NCI-H510A treated with DMSO at 0.1 percent for 48 hours (cell line): ENCODE measurements at places on chromosomes 16 and 17.

GRCh38 chr16:25625620-25626019 is 66.1 kb upstream of the HS3ST4 start:
- DNase-seq = peak; percentile 70

DNA sequence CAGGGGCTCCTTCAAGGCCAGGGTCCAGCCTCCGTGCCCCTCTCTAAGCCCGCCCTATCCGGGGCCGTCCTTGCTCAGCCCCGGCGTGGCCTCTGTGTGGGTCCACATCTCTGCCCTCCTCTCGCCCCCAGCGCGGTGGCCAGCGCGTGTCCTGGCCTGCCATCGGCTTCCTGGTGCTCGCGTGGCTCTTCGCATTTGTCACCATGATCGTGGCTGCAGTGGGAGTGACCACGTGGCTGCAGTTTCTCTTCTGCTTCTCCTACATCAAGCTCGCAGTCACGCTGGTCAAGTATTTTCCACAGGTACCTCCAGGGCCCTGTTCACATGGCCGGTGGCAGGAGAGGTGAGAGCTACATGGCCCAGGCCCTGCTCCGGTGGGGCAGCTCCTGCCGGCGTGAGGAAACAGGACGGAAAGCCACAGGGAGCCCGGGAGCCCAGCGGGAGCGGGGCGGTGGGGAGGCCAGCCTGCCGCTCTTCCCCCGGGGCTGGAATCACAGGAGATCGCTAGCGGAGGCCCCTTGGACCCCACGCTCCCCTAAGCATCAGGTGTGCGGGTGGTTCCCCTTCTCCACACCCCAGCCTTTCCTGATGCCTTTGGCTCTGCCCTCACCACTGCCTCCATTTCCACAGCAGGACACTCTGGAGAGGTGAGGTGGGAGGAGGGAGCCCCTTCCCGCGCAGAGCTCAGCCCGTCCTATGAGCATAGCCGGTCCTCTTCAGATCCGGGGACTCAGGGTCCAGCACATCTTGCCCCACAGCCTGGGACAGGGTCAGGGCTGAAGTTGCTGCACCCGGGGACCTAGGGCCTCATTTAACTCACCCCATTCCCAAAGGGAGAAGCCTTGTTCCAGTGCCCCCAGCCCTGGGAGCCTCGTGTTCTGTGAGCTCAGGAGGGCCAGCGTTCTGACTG is 10.2 kb downstream of the TAX1BP3 start:
- DNase-seq = no peak

GRCh38 chr17:49580981-49581647 is 5.4 kb downstream of the NXPH3 start:
- DNase-seq = no peak

DNA sequence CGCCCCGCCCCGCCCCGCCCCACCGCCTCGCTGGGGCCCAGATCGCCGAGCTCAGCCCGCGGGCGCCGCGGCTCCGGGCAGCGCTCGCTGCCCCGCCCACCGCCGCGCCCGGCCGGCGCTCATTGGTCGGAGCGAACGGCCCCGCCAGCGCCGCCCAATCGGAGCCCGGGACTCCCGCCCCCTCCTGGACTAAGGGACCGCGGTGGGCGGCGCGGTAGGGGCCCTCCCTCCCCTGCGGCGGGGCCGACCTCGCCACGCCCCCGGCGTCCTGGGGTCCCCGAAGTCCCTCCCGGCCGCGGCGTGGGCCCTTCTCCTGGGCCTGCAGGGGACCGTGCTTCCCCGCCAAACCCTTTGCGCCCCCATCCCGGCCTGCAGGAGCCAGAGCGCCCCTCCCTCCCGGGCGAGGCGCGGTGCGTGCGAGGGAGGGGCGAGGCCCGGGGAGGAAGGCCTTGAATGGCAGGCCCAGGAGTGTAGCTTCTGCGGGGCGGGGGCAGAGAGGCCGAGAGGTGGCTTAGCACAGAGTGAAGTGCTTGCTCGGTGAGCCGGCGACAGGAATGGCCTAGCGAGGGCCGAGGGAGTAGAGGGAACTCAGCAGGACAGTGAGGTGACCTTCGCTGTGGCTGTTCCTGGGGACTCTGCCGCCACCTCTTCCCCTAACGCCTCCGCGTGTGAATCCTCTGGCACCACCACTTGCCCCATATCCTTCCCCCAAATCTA is at the start of gene CAMKK1:
Gene CAMKK1 (minus strand): TSS at position 51 of the 717 bp plus-strand sequence. CDS start 7,366 bp downstream, outside the sequence.
- peak; percentile 97 for DNase-seq

DNA sequence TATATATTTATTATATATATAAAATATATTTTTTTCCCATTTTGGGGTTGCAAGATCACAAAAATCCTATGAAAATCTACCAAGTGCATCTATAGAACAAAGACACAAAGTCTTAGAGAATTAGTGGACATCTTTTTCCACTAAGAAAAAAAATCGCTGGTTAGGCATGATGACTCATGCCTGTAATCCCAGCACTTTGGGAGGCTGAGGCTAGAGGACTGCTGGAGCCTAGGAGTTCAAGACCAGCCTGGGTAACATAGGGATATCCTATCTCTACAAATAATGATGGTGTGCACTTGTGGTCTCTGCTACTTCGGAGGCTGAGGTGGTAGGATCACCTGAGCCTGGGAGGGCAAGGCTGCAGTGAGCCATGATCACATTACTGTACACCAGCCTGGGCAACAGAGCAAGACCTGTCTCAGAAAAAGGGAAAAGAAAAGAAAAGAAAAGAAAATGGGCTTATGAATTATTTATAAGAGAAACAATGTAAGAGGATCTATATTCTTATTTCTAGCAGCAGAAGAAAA is 185.1 kb upstream of the PSMD7 start:
- no peak for DNase-seq

GRCh38 chr17:5820721-5821456 is 236.6 kb upstream of the NLRP1 start:
- no peak for DNase-seq

GRCh38 chr16:67882374-67883145 is 2.1 kb upstream of the NRN1L start:
- DNase-seq = no peak

- no peak for DNase-seq
Observed at GRCh38 chr17:77679589-77679988, 278.9 kb upstream of the TNRC6C start.

DNA sequence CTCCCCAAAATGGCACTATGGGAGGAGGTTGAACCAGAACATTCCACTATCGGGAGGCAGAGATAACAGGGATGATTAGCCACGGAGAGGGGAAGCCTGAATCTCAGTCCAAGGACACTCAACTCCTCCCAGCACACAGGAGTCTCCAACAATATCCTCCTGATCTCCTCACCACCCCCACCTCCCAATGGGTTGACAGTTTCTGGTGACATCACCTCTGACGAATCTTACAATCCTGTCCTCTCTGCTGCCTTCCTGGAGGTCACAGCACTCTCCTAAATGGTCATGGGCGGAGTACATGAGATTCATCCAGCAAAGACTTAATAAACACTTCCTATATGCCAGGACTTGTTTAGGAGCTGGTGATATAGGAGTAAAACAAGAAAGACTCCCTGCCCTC is 80.9 kb downstream of the SLC6A2 start:
- no peak for DNase-seq

- DNase-seq = no peak
Observed at GRCh38 chr16:74477226-74477625, 55.9 kb upstream of the CLEC18B start.

GRCh38 chr17:65143889-65144604 is 6.9 kb downstream of the RGS9 start:
- no peak for DNase-seq

DNA sequence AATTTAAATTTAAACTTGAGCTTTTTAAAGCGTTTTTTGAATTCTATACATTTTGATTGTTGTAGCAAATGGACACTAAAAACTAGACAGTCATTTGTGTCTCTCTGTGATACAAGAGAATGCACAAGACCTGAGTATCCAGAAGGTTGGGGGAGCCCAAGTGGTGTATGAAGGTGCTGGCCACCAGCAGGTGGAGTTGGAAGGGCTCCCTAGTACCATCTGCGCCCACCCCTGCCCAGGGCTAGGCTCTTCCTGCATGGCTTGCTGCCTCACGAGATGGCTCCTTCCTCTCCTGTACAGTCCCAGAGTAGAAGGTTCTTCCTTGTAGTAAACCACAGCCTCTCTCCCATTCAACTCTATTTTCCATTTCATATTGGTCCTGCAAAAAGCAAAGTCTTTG is 17.0 kb downstream of the GID4 start:
- DNase-seq = no peak

DNA sequence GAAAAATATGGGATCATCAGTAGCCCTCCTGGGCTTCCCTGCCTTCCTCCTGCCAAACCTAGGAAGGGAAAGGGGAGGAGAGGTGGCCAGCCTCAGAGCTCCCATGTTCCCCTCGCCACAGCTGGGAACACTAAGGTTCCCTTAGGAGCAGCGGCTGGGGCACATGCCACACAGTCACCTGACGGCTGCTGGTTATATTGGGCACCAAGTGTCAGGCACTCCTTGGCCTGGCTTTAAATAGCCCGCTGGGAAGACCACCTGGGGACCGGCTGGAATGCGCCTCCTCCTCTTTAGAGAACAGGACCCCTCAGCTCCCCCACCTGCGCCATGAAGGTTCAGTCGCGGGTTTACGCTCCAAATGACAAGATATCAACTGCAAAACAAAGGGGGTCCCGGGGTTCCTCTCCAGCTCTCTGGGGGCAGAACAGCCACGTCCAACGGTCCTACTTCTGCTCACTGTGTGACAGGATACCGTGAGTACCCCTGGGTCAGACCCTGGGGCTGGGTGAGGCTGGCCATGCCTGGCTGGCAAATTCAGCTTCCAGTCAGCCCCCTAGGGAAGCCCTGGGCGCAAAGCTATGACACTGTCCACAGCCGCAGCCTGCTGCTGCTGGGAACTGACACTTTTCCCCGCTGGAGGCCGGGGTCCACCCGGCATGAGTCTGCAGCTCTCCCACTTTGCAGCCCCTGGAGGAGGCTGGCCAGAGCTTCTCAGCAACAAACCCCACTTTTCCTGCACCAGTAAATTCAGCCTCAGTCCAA is 3.3 kb downstream of the SMIM5 start:
- DNase-seq = no peak

GRCh38 chr17:79854080-79855060 is 15.1 kb upstream of the CBX4 start:
- no peak for DNase-seq

DNA sequence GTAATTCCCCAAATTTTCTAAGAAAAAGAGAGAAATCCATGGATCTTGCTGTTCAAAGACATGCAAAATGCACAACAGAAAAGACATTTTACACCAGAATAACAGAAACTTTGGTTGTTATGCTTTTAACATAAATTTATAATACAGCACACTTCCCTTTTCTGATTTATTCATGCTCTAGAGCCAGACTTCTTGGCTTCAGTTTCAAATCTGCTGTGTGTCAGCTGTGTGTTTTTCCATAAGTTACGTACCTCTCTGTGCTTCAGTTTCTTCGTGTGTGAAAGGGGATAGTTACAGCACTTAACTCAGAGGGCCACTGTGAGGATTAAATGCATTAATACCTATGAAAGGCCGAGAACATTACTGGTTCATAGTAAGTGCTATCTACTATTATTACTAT is 6.8 kb upstream of the CCL3L1 start:
- no peak for DNase-seq

GRCh38 chr17:66679631-66680517 is 155.0 kb upstream of the CACNG5 start:
- DNase-seq = no peak

DNA sequence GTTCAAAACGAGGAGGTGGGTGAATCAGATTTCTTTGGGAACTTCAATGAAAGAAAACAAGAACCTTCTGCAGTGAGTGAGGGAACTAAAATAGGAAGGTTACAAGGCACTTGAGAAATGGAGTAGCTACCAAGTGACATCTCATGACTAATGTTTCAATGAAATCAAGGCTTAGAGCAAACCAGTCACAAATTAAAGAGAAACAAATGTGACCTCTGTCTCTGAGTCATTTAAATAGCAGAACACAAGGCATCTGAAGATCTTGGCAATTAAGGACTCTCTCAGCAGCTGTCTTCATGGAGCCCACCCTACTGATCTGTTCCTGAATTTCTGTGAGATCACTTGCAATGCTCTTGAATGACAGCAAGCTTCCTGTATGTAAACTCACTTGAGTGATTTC is 109.5 kb downstream of the CDH11 start:
- no peak for DNase-seq

GRCh38 chr16:53966821-53967571 is 263.0 kb downstream of the FTO start:
- DNase-seq = no peak

DNA sequence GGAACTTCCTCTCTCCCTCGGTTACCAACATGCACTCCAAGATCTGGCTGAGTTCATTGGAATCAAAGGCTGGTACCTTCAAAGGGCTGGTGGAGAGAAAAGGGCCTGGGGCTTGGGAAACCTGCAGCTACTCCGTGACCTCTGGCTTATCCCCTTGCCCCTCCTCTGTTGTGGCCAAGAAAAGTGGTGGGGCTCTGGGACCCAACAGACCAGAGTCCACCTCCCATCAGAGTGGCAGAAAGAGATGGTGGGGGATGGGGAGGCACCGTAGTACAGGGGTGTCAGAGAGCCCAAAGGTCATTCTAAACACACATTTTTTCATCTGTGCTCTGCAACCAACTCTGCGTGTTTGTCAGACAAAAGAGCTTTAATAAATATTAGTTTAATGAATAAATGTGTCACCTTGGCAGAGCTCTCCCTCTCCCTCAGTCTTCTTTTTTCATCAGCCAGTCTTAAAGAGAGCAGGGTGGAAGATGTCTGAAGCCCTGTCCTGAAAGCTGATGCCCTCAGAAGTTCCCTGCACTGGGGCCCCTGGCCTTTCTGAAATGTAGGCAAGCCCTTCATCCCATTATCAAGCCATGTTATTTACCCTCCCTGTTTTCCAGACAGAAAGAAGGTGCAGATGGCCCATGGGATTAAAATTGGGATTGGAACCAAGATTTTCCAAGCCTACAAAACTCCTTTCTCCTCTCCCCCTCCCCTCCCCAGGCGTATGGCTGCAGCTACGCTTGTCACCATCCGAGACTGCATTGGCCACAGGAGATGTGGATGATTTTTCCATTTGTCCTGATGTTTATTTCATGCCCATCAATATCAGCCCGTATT is 227.3 kb downstream of the CCDC182 start:
- no peak for DNase-seq

- no peak for DNase-seq
Observed at GRCh38 chr16:89037261-89038152, 56.1 kb upstream of the ACSF3 start.

DNA sequence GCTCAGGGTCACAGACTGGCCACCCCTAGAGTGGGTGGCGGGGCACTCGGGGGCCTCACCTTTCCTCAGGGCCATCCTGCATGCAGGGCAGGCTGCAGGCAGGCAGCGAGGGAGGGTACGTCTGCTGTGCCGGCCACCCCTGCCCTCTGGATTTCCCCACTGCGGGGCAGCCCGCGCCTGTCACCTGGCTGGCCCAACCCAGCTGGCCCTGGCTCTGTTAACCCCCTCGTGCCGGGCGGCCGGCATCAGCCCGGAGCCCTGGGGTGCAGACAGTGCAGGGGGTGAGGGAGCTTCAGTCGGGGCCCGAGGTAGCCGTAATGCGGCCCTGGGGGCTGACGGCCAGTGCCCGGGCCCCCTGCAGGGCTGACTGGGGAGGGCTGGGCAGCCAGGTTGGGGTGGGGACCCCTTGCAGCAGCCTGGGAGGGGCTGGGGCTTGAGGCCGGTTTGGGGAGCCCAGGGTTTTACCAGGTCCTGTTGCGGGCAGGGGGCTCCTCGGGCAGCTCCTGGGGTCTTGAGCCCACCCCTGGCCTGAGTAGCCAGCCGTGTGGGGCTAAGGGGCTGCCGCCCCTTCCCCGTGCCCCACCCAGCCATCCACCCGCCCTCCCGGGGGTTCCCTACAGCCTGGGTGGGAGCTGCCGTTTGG is at the start of gene IGFALS:
Gene IGFALS (minus strand): TSS at position 128 of the 643 bp plus-strand sequence. CDS start 53 bp downstream, at position 75.
- DNase-seq = no peak
